ENCODE measurements at places on chromosomes 1 and 21. TPM values are rescaled to one million over a fixed set of nuclear protein-coding genes. Genes with fewer than 3 reads are reported as not detected.

PM20D1 gene
- 1.6 TPM for total RNA-seq

CLEC20A gene
- not detected for total RNA-seq

TRIM58 gene
- total RNA-seq: 0.07 TPM

GBP2 gene
- 12.2 TPM for total RNA-seq

SRP9 gene
- 211 TPM for total RNA-seq

NCF2 gene
- total RNA-seq: 5.8 TPM

RNU1-4 gene
- 4,234 TPM for total RNA-seq

MATN1 gene
- total RNA-seq: not detected

CELA3B gene
- total RNA-seq: not detected

NUAK2 gene
- 1.5 TPM for total RNA-seq

S100A8 gene
- total RNA-seq: 40.7 TPM

DMBX1 gene
- not detected for total RNA-seq

PPFIA4 gene
- 21.3 TPM for total RNA-seq

CASZ1 gene
- total RNA-seq: 57.8 TPM

MIXL1 gene
- total RNA-seq: not detected

DDI2 gene
- 21.9 TPM for total RNA-seq

PGLYRP3 gene
- total RNA-seq: not detected

OLFML3 gene
- total RNA-seq: 10.8 TPM

OR2M3 gene
- not detected for total RNA-seq

S1PR1 gene
- total RNA-seq: 58.1 TPM

ST6GALNAC3 gene
- 5.9 TPM for total RNA-seq

F5 gene
- 11.8 TPM for total RNA-seq

YBX1 gene
- 896 TPM for total RNA-seq

CYYR1 gene
- total RNA-seq: 27.5 TPM

GABPA gene
- 19.3 TPM for total RNA-seq

NBPF20 gene
- 0.50 TPM for total RNA-seq

CYP4X1 gene
- 1.6 TPM for total RNA-seq

RHBDL2 gene
- total RNA-seq: not detected

RCSD1 gene
- 45.3 TPM for total RNA-seq

C1orf87 gene
- not detected for total RNA-seq

DRAXIN gene
- 0.05 TPM for total RNA-seq

TXNIP gene
- 954 TPM for total RNA-seq

IQCC gene
- 0.92 TPM for total RNA-seq

PALMD gene
- 115 TPM for total RNA-seq
